Esophagus muscularis mucosa (tissue), 4 donors: ENCODE measurements at places on chromosomes 12 and 14.

DNA sequence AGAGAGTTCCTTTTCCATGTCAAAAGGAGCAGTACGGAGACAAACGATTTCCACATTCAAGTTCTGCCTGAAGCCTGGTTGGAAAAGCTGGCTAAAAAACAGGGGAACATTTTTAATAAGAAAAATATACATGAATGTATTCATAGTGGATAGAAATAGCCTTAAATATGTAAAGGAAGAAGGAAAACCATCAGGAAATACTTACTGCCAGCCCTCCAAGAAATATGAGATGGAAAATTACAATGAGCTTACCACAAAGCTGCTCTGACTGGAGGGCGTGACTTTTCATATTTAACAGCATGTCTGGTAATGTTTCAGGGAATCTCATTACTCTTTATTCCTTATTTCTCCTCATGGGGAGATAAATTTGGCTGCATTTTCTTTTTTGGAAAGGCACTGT, 75.9 kb upstream of the ZDHHC17 start:
- DNase-seq: no peak

GRCh38 chr14:21043387-21043973, 1.3 kb downstream of the RNASE7 start:
- DNase-seq: no peak

DNA sequence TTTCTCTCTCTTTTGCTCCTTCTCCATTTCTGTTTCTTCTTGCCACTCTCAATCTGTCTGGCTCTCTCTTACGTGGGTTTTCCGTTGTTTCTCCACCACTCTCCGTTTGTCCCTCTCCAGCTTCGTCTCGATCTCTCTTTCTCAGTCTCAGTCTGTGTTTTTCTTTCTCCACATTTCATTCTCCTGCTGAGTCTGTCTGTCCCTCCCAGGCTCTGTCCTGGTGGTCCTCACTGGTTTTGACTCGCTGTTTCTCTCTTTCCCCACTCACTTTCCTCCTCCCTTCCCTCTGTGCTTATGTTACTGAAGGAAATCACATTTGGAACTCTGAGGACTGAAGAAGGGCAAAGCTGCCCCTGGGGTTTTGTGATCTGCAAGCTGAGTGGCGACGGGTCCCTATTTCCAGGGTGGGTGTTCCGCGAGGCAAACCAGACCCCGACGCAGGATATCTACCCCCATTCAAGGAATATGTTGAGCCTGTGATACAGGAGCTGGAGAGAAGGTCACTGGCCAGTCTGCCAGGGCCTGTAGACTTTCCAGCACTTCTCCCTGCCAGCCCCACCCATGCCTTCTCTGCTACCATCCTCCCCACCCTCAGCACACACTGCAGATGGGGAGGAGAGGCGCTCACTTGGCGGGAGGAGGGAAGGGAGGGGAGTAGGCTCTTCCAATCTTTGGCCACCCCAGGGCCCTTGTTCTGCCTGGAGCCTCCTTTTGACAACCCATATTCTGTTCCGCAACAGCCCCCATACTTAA, 102.7 kb upstream of the MAP1LC3B2 start:
- DNase-seq: no peak

- no peak for DNase-seq
Measured at GRCh38 chr14:54782751-54783659, 119.6 kb downstream of the GCH1 start.

GRCh38 chr14:104691546-104692260, 2.3 kb downstream of the INF2 start:
- no peak for DNase-seq

DNA sequence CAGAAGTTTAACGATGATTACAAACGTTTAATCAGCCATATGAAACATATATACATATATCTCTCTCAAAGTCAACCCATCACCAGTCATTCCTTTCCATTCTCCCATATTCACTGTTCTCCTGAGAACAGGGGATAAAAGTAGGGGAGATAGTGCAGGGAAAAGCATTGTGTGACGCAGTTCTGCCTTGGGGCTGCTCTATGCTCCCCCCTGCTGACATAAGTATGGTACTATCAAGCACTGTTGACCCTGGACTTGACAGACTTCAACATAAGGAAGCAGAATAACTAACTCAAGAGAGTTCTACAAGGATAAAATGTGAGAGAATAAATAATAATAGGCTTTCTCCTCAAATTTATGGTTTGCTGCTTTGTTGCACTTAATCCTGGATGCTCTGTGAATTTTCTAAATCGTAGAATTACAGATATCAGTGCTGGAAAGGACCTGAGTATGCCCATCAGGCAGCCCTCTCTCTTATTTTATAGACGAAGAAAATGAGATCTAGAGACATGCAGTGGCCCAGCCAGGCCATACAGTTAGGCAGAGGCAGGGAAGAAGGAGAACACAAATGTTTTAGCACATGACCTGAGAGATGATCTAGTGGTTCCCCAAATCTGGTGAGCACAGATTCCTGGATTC, 87.2 kb downstream of the SCN8A start:
- DNase-seq: no peak

DNA sequence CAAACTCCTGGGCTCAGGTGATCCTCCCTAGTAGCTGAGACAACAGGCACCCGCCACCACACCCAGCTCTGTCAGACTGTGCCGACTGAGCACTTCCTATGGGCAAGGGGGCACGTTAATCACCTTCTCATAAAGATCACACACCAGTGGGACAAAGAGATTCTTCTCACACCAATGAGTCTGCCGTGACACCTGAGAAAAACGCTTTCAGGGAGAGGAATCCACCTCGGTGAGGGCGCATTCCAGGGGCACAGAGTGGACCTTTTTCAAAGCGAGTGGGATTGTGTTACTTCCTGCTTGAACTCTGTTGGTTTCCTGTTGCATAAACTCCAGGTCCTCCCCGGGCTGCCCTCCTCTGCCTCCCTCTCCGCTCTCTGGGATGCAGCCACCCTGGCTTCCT, 17.5 kb upstream of the SCARB1 start:
- no peak for DNase-seq

- no peak for DNase-seq
Measured at GRCh38 chr12:22415342-22416309, 81.1 kb upstream of the ST8SIA1 start.

GRCh38 chr12:77559400-77560074, 271.2 kb upstream of the NAV3 start:
- no peak for DNase-seq

DNA sequence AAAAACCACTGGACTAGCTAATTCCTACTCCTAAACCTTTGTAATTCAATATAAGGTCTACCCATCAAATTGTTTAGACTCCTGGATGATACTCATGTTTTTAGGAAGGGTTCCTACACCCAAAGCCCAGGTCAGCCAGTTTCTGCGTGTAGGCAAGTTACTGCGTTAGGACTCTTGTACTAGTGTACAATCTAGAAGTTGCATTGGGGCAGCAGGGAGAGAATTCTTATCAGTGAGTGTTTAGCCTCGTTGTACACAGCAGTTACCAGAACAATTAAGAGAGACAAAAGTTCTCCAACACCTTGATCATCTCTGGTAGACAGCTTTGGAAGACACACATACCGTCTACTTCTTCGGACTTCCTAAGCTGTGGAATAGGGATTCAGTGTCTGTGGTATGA, 29.2 kb downstream of the FBXL14 start:
- DNase-seq: no peak
